ENCODE measurements at places on chromosomes 6 and 20. TPM values are rescaled to one million over a fixed set of nuclear protein-coding genes. Genes with fewer than 3 reads are reported as not detected.

Gene HLA-DQB2
- 1.5 TPM for total RNA-seq

Gene MEI4
- not detected for total RNA-seq

Gene SMAP1
- 27.1 TPM for total RNA-seq

Gene DDX43
- total RNA-seq: 1.5 TPM

Gene INSM1
- total RNA-seq: not detected

Gene RAET1E
- total RNA-seq: not detected

Gene DEFB127
- total RNA-seq: not detected

Gene ADNP
- 60.0 TPM for total RNA-seq

Gene NCOA5
- 59.7 TPM for total RNA-seq

Gene SIRPD
- not detected for total RNA-seq

Gene LY6G6F
- total RNA-seq: not detected

Gene KIF16B
- 23.8 TPM for total RNA-seq

Gene FOXF2
- total RNA-seq: 0.73 TPM

Gene ARHGAP40
- not detected for total RNA-seq

Gene FAXC
- total RNA-seq: 5.2 TPM

Gene MYCT1
- 16.4 TPM for total RNA-seq

Gene COL19A1
- total RNA-seq: 0.15 TPM

Gene CDSN
- 0.59 TPM for total RNA-seq

Gene ENPP4
- total RNA-seq: 18.2 TPM

Gene EEF1A2
- 4.8 TPM for total RNA-seq

Measured in breast epithelium (tissue), 4 donors.